Naive thymus-derived CD8-positive, alpha-beta T cell (primary cell): ENCODE measurements at places on chromosomes 7 and 10.
A peak's percentile ranks its signal among the peaks of the same experiment; 100 is the strongest.

GRCh38 chr10:124663228-124663627 is 81.0 kb downstream of the FAM53B start:
- DNase-seq, result no peak

GRCh38 chr7:87435546-87435945 is 39.9 kb downstream of the ABCB4 start:
- DNase-seq, result no peak

- DNase-seq, result no peak
Measured at GRCh38 chr10:131435760-131436457, 124.4 kb upstream of the TCERG1L start.

- no peak for DNase-seq
Measured at GRCh38 chr7:32273297-32273696, 203.1 kb upstream of the PDE1C start.

DNA sequence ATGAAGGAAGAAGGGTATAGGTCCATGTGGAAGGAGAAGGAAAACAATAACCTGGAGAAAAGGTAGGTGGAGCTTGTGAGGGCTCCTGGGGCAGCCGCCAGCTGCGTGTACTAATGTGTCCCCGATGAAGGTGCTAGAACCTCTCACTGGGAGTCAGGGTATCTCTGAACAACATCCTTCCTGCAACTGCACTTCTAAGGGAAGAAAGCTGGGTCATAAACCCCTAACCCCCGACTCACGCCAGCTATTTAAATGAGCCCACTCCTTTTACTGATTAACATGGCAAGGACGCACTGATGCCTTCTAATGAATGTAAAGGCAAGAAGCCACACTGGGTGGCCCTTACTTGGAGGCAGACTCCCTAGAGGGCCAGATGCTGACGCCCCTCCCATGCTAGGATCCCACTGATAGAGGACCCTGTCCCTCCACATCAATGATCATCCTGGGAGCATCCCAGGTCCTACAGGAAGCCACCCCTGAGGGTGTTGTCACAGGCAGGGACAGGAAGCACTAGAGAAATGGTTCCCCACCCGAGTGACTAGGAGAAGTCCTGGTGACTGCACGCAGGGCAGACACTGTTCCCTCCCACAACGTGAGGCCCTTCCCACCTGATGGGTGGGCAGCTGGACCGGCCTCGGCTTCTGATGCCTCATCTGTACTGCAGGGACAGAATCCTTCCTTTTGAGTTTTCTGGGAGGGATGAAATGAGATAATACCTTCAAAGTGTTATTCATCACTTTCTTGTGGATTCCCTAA is 20.4 kb downstream of the JCAD start:
- DNase-seq, result no peak

GRCh38 chr10:45136256-45136655 is 135.5 kb downstream of the ZNF22 start:
- DNase-seq, result no peak

DNA sequence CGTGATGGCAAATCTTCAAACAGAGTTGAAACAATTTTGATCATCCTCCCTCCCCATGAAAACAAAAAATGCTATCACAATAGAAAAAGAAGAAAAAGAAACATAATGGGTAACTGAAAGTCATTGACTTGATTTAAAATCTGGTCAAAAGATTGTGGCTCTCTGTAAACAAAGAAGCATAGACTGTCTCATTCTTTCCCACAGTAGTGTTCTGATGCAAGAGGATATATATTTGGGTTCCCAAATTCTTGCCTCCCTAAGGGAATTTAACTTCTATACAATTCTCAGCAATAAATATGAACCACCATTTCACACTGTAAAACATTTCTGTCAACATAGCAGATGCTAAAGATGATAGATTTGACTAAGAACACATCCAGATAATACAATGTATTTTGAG is 32.8 kb upstream of the MEOX2 start:
- DNase-seq, result no peak

DNA sequence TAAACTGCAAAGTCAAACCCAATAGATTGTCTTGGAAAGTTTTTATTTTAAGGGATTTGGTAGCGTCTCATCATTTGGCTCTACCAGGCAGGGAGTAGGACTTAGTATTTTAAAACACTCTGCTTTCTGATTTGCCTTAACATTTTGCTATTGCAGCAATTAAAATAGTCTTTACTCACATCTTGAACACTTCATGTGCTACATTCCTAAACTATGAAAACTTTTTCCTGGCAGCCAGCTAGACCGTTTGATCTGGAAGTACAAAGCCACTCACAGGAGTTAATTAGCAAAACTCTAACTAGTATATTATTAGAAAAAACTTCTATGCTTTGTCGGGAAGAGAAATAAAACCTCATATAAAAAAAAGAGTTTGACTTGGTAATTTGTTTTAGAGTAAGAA is 111.4 kb downstream of the TFPI2 start:
- DNase-seq, result no peak

GRCh38 chr7:135975166-135975565 is 2.0 kb downstream of the MTPN start:
- no peak for DNase-seq

GRCh38 chr10:33155720-33156638 is 178.5 kb downstream of the NRP1 start:
- DNase-seq, result peak; percentile 38

- DNase-seq, result no peak
Measured at GRCh38 chr10:52483587-52483986, 169.5 kb downstream of the DKK1 start.

DNA sequence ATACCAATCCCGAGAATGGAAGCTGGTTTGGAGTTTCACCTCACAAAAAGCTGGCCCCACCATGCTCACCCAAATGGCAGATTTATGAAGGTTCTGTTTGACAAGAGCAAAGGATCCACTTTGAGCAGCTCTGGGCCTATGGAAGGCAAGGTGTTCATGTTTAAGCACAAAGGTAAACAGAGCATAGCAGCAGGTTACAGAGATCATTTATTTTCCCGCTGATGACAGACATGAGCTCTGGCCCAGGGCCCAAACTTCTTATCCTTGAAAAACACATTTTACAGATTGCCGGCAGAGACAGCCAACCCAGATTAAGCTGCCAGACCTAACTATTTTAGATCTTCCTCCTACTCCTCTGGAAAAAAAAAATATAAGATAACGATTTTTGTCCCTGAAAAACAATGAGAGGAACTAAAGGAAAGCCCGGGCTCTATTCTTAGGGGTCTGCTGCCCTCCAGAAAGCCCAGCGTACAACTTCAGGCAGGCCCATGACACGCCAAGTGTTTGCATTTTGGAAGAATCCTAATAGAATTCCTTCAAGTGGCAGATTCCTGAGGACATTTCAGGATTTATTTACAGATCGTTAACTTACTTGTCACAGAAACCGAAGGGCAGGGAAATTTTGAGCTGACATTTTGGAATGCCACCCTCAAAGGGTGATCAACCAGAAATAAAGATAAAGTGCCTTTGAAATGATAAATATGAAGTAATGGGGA is 40.0 kb downstream of the SYPL1 start:
- no peak for DNase-seq

- DNase-seq, result no peak
Measured at GRCh38 chr10:24213266-24213665, 4.3 kb downstream of the KIAA1217 start.

DNA sequence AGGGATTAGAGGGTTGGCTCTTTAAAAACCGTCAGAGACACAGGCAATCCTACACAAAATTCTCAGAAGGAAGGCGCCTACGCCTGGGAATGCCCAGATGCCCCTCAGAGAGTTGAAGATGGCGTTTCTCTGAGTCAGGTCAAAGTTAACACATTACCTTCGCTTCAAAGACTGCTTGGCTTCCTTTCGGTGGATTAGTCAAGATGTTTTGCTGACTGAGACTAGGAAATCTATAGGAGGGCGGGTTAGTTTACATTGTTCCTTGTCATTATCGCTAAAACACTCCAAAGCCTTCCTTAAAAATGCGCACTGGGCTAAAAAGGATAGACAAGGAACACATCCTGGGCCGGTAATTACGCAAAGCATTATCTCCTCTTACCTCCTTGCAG is 995 bp upstream of the CFTR start:
- DNase-seq, result no peak

DNA sequence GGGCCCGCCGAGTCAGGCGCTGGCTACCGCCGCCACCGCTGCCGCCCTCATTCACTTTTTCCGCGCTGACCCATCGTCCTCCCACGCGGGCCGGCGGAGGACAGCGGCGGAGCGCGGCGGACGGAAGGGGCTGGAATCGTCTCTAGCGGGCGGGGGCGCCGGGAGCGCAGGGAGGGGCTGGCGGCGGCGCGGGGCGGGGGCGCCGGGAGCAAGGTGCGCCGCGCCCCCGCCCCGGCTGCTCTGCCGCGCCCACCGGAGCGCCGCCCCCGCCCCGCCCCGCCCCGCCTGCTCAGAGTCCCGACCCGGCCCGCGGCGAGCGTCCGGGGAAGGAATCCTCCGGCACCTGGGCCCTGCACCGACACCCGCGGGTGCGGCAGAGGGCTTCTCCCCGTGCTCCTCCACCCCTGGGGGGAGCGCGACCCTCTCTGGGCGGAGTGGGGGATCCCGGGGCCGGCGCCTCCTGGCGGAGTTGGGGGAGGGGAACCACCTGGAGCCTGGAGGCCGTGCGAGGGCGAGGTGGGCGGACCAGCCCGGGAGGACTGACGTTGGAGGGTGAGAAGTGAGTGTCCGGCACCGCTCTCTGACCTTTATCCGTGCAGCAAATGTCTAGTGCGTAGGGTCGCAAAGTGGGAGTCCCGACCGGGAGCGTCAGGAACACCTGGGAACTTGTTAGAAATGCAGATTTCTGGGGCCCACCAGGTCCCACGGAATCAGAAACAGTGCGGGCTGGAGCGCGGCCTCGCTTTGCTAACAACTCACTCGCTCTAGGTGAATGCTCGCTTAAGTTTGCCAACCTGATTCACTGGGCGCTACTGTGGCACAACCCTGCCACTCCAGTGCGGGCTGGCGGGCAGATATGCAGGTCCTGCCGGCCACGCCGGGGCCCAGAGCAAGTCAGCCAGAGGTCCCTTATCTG is at the start of gene COBL:
TSS of gene COBL (minus strand) at position 144 of the 916 bp plus-strand sequence. CDS start 176 bp downstream, outside the sequence.
- DNase-seq, result no peak

GRCh38 chr10:110802551-110803238 is 69.0 kb upstream of the PDCD4 start:
- peak; percentile 50 for DNase-seq

- DNase-seq, result peak; percentile 89
Measured at GRCh38 chr7:157386979-157387800, 50.4 kb downstream of the DNAJB6 start.

DNA sequence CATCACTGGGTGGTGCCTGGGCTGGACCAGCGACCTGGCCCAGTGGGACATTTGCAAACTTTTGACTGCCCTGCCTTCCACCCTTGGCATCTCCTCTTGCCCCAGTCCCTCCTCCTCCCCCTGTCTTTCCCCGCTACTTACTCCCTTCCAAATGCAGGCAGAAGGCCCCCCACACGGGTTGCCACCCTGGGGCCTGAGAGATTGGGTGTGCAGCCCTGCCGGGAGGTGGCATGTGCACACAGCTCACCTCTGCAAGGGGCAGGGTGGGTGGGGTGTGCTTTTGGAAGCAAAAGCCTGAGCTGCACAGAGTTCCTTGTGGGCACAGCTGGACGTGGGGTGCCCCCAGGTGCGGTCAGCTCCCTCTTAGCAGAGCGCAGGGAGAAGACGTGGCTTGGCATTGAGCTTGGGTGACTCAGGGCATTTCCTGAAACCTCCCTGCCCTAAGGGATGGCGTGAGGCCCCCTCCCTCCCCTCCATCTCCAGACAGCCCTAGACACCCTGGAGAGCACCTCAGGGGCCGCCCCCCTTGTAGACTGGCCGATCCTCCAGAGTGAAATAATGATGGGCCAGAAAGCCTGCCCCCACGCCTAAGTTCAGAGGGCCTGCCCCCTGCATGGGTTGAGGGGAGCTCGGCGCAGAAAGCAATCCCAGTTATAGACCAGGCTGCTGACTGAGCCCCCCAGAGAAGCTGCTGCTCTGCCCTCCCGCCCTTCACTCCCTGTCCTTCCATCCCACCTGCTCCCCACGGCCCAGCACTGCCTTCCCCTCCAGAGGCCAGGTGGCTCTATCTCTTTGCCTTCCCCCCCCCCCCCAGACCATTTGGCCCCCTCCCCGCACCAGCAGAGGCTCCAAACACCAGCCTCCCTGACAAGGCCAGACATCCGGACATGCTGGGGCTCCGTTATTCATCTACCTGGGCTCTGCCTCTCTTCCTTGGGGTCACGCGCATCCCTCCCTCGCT is 2.3 kb upstream of the SHH start:
- no peak for DNase-seq

GRCh38 chr10:103473261-103473671 is 5.8 kb downstream of the CALHM3 start:
- DNase-seq, result no peak

DNA sequence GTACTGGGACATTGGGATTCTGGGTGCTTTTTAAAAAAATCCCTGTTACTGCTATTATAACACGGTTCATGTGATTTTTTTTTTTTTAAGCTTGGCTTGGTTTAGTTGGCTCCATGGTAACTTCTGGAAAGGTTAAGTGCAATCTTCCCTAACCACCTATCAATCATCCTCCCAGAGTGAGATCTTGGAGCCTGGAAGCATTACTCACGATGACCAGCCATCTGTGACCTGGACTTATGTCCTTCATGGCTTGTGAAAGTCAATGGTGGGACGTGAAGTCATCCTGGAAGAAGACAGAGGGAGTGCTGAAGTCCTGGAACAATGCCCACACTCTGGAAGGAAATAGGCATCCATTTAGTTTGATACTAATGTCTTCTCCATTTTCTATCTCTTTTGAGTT is 135.5 kb upstream of the FRMD4A start:
- DNase-seq, result no peak

GRCh38 chr10:31399631-31400030 is 80.6 kb downstream of the ZEB1 start:
- no peak for DNase-seq

DNA sequence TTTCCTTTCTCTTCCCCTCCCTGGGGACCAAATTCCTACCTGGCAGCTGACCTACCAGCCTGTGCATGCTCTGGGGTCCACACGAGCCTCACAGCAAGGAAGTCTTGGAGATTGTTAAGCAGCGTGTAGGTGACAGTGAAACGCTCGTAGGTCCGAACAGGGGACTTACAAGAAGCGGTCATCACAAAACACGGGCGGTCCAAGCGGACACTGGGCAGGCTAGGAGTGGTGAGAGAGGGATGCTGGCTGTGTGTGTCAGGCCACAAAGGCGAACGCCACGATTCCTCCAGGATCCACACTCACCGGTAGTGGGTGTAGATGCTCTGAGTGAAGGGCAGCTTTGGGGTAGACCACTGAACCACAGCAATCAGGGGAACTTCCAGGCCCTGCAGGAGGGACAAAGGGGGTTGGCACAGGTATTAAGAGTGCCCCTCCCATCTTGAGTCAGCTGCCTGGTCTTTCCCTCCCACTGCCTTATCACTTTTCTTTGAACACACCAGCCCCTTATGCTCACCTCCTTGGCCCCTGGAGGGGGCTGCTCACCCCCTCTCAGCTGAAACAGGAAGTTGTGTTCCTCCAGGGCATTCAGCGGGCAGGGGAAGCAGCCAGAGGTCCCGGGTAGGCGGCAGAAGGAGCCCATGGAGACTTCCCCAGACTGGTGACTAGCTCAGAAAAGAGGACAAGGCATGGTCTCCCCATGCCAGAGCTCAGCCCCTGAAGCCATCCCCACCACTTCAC is 2.0 kb downstream of the TRAPPC14 start:
- DNase-seq, result no peak
